Activated T-cell treated with anti-CD3 and anti-CD28 coated beads, Interleukin-2, amount 50 U/mL, for 1 hour (primary cell): ENCODE measurements at places on chromosomes 11 and 22.

GRCh38 chr22:19674129-19674928 lies 40.0 kb upstream of the SEPTIN5 start:
- no peak for DNase-seq

GRCh38 chr11:72724851-72725723 lies 27.1 kb downstream of the ARAP1 start:
- peak; percentile 76 for DNase-seq

- no peak for DNase-seq
Measured at GRCh38 chr22:28448625-28449024, 231.0 kb downstream of the TTC28 start.

DNA sequence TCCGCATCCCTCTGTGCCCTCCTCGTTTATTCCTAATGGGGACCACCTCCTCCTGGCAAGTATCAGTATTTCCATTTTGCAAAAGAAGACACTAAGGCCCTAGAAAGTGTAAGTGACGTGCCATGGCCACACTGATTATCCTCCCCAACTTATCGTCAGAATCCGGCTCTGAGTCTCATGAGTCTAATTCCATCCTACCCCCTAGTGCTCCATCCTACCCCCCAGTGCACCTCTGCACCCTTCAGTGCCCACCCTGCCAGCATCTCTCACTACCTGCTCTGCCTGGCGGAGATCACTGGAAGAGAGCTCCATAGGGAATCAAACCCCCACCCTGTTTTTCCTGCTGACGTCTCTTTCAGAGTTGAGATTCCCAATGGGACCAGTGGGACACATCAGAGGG lies 31.8 kb downstream of the PRDM11 start:
- DNase-seq = no peak

DNA sequence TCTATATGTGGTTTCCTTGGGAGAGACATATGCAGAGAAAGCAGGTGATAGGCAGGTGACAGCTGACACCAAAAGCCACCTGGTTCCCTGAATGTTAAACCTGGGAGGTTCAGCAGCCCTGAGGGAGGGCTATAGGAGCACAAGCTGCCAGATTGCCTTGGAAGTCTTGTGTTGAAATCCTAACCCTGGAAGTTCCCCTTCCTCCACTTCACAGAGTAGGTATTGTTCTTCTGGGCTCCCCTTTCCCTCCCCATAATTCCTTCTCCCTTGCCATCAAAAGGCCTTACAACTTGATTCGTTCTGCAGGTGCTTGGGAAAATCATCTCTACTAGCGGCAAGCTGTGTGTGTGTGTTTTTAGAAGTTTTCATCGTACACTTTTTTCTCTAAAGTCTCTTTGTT lies 5.4 kb downstream of the LDLRAD3 start:
- DNase-seq = no peak

- no peak for DNase-seq
Measured at GRCh38 chr11:130074736-130075135, 5.0 kb downstream of the APLP2 start.

GRCh38 chr11:130426837-130427341 lies 1.5 kb downstream of the ADAMTS8 start:
- DNase-seq = no peak

DNA sequence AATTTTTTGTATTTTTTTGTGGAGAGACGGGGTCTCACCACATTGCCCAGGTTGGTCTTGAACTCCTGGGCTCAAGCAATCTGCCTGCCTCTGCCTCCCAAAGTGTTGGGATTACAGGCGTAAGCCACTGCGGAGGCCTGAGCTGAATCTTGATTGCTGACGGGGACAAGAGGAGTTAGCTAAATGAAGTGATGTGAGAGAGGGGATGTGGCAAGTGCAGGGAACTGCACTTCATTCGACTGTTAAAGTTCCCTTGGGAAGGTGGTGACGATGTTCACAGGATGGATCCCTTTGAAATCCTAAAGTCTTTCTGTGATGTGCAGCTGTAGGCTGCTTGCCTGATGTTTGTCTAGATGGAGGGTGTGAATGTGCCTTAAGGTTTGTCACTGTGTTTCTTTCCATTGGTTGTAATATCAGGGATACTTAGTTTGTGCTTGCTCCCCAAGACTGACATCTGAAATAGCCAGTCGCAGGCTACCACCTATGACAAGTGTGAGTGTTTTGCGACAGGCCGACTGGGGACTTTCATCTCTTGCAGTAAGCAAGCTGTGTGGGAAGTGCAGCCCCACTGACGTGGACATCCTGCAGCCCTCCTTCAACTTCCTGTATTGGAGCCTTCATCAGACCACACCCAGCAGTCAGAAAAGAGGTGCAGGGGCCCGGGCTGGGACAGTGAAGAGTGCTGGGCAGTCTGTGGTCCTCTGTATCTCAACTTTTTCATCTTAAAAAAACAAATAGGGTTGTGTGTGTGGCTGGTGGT lies 19.6 kb upstream of the CCDC134 start:
- DNase-seq = peak; percentile 82

DNA sequence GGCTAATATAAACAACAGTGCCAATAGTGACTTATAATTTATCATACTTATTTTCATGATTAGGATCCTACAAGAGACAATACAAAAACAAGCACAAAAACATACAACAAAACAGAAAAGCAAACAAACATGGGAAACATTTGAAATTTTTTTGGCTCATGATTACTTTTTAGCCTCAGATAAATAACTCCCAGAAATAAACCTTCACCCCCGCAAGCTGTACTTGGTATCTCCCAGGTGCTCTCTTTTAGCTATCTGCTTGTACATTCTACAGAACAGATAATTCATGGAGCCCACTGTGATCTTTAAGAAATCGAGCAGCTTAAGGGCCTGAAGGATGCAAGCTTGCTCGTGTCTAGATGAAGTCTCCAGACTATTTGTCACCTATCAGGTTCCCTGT lies 883 bp downstream of the NXPE4 start:
- no peak for DNase-seq

DNA sequence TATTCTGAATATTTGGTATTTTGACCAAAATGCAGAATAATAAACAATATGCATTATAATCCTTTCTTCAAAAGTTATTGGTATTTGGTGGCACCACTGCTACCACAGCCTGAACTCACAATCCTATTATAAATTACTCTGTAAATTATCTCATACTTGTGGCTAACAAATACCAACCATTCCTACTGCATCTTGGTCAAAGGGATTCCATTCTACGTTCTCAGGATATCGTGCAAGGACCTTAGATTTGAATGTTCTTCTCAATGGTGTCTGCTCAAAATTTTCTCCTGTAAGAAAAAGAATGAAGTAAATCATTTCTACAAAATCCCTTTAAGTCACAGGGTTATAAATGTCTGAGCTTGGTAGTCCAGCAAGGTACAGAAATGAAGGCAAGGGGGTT lies 58.7 kb downstream of the DENND5A start:
- DNase-seq = no peak

DNA sequence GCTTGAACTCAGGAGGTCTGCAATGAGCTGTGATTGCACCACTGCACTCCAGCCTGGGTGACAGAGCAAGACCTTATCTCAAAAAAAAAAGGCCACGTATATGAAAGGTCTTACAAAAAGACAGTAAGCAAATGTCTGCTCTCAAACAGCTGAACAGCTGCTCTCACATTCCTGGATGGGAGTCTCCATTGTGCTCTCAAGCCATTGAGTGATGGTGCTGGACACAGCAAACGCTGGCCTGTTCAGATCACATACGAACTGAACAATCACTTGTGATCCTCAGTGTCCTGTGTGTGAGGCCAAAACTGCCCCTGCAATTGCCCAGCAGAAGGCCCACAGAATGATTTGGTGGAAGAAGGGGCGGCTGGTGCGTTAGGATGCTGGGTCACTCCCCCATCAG lies 34.4 kb upstream of the YWHAH start:
- no peak for DNase-seq

DNA sequence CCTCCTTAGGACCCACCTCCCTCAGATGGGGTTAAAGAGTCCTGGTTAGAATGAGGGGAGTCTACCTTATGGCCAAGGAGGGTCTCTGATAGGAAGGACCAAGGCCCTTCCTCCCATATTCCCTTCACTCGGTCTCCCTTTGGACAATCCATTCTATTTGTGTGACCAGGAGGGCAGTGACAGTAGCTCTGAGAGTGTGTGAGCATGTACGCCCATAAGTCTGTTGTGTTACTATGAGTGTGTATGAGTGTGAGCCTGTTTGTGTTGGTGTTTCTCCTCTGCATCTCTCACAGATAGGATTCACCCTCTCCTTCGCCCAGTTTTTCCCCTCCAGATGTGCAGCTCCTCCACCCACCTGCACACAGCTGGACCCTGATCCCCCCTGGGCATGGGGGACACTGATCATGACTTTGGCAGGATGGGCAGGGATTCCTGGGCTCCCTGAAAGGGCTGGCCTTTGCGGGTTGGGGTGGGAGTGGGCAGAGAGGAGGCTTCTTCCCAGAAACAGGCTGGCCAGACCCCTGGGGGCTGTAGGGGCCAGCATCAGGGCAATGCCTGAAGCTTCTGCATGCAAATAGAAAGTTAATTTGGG lies 14.5 kb downstream of the PHLDB1 start:
- DNase-seq = no peak

DNA sequence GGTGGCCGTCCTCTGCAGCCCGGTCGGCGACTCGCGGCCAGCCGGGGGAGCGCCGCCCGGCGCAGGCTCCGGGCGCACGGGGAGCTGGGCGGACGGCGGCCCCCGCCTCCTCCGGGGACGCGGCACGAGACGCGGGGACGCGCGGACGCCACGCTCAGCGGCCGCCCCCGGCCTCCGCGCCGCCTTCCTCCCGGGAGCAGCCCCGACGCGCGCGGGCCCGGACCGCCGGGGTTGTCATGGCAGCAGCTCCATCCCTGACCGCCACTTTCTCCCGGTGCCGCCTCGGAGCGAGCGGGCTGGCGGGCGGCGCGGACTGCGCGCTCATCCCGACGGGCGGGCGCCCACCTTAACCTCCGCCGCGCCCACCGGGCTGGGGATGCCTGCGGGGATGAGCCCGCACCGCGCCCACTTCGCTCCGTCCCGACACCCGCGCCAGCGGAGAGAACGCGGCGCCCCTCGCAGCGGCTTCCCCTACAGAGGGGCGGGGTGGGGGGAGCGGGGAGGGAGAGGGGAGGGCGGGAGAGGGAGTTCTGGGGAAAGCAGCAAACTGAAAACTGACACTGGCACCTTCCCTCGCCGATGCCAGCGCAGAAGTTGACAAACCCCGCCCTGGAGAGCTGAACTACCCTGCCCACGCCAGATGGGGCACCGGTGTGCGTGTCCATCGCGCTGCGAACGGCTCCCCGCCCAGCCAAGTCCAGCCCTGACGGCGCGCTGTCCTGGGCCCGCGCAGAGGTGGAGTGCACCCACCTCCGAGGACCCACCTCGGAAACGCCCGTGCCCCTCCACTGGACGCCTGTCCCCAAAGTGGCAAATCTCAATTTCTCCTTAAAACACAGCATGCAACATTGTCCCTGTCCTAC lies 588.4 kb downstream of the OPCML start:
- no peak for DNase-seq

GRCh38 chr22:48244388-48245195 lies 1482.1 kb downstream of the TBC1D22A start:
- no peak for DNase-seq

- DNase-seq = no peak
Measured at GRCh38 chr11:16610738-16611388, 127.6 kb upstream of the C11orf58 start.
